Dermis microvascular lymphatic vessel endothelial cell (primary cell): ENCODE measurements at places on chromosomes 5 and 9. TPM values are rescaled to one million over a fixed set of nuclear protein-coding genes. Genes with fewer than 3 reads are reported as not detected.

DNA sequence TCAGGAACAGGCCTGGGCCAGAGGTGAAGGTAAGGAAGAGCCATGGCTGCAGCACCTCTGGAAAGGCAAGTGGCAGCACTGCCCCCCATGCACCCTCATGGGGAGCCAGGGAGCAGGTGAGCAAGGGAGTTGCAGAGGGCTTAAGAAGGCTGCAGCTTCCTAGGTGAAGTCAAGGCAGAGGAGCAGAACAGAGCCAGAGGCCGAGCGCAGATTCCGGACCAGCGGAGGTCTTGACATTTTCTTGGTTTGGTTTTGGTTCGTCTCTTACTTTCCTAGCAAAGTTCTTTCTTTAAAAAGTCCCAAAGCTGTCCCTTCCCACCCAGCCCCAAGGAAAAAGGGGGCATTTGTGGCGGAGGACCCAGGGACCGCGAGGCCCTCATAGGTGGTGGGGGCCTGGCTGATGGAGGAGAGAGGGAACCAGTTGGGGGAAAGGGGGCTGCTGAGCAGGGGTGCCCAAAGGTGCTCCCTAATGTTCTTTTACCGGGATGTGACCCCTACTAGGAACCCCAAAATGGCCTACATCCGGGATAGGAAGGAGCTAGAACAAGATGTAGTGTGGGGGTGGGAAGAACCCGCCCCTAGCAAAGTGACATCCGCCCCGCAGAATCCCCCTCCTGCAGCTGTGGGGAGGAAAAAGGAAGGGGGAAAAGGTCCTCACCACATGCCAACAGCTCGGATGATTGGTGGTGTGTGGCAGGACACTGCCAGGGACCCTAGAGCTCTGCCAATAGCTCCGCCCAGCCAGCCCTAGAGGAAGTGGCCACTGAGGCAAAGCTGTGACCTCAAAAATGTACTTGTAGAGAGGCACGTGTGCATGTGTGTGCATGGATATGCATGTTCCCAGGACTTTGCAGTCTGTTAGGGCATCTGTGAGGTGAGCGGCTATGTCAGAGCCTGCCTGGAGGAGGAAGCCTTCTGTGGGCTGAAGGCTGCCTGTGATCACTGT is 914 bp upstream of the CD72 start:
- no peak for DNase-seq

DNA sequence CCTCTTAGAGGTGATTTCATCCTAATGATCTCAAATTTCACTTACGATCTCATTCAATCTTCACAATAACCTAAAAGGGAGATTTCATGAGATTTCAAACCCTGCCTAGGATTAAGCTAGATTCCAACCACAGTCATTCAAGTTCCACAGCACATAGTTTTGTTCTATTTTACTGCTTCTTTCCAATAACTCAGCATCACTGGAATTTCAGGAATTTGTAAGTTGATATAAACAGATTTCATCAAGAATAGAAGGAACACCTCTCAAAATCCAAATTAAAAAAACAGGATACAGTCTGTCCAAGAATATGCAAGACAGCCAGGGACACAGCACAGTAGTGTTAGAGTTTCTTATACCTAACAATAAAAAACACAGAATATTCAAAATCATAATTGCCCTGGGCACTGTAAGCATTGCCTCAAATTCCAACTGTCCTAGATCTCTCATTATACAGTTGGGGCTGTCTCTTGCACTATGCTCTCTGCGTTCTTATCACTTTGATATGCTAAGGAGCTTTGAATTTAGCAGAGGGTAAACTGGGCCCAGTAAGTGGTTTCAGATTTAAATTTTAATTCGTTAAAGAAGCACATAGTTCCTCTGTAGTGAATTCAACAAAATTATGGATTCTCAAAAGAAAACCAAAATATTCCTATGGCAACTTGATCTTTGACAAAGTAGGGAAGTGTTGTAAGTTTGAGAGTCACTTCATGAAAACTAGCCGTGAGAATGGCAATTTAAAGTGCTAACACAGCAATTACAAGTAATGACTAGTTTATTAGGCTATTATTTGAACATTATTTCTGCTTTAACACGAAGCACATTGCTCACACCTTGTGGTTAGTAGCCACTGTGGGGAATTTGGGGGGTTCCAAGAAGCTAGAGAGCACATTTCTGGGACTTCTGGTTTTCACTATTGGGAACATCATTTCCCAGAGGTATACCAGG is 478.6 kb upstream of the C9orf72 start:
- DNase-seq: no peak

DNA sequence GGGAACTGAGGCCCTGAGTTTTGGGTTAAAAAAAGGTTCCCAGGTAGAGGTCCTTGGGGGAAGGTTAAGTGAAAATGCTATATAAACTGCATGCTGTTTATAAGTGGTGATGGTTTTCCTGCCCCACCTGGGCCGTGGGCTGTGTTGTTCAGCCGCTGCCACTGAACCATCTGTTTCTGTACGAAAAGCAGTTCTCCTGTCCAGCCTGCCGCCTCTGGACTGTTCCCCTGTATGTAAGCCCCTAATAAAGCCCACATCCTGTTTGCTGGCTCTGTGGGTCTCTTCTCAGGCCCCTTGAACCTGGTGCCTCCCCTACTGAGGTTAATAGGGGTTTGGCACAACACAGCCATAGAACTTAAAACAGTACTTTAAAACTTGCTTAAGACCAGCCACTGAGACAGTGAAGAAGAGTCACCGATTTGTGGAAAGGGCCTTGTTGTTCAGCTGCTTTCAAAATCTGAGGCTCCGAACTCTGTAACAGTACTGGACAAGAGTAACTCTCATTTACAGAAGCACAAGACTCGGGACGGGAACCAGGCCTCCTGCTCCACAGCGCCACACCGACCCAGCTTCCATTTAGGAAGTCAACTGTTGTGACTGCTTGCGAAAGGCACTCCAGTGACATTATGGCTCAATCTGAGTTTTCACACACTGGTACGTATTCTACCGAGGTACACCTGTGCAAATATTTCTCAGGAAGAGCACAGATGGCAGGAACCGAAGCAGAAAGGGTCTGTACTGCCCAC is 192.5 kb downstream of the CDK5RAP2 start:
- no peak for DNase-seq

- DNase-seq: no peak
Measured at GRCh38 chr9:12935714-12936113, 160.9 kb downstream of the LURAP1L start.

DNA sequence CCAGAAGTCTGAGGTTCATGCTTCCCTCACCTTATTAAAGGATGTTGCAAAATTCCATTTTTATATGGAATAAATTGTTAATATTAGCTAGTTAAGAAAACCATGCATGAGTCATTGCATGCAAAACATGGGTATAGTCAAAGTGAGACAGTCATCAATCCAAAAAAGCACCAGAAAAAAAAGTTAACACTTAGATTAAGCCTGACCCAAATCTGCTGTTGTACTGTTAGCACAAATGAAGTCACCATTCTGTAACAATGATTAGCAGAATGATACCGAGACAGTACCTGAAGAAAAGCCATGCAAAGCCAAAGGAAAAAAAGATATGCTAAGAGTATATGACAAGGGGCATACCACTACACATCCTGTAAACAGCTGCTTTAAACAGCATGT is 49.5 kb downstream of the PKD2L2 start:
- DNase-seq: no peak

DNA sequence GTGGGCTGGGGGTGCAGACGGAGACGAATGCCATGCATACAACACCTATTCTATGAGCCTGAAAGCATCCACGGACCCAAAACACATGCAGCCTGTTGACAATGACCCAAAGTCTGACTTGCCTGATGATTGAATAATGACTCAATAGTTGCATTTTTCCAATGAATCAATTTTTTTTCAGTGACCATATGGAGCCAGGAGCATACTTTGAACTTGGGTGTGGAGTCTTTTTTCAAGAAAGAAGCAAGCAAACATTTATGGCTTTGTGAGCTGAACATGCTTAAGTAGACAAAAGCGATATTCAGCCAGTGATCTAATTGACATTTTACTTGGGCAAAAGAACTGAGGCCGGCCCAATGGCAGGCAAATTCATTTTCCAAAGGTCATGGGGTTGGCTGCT is 283.9 kb upstream of the PANK3 start:
- no peak for DNase-seq

GRCh38 chr9:76369583-76369982 is 24.6 kb downstream of the RFK start:
- no peak for DNase-seq

DNA sequence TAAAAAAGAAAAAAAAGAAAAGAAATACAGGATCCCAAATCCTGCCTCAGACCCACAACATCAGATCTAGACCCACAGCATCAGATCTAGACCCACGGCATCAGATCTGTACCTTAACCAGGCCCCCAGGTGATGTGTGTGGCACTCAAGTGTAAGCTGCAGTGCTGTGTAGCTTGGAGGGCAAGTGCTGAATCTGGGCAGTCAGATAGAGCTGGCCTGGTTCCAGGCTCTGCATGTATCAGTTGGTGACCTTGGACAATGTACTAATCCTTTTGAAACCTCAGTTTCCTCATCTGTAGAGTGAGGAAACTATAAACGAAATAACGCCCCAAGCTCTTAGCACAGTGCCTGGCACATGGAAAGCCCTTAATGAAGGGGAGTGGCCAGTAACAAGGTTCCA is 16.7 kb downstream of the COL15A1 start:
- no peak for DNase-seq

- DNase-seq: peak; percentile 86
Measured at GRCh38 chr5:32174011-32174870, at the start of gene GOLPH3. Gene GOLPH3 (minus strand): TSS chr5:32174319. CDS start chr5:32174034, 285 bp downstream.

- DNase-seq: no peak
Measured at GRCh38 chr5:125149527-125149926, 403.1 kb upstream of the ZNF608 start.

- DNase-seq: no peak
Measured at GRCh38 chr5:65062469-65063083, 293.8 kb downstream of the CWC27 start.

DNA sequence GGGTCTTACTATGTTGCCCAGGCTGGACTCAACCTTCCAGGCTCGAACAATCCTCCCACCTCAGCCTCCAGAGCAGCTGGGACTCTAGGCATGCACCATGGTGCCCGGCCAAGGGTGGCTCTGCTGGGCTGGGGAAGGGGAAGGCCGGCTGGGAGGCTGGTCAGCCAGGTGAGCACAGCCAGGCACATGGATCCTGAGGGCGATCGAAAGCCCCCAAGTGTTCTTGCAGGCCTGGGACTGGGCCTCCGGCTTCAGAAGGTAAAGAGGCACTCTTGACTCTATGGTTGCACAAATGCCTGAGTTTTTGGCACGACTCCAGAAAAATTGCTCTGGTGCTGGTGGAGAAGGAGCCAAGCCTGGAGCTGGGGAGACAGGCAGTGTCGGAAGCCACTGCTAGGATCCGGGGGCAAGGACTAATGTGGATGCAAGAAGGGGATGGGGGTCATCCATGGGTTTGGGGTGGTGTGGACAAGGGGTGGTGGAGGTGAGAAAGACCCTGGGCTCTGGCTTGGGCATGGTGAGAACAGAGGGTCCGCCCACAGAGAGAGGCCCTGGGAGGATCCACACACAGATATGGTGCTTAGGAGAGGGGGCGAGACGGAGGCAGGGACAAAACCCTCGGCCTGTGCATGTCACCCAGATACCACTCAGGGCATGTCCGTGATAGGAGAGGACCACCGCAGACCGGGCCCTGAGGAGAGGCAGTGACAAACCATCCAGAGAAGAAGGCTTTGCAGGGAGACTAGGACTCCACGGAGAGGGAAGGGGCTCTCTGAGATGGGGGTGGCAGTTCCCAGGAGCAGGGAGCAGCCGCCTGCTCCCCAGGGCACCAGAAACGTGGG is 51.1 kb upstream of the COL5A1 start:
- no peak for DNase-seq

DNA sequence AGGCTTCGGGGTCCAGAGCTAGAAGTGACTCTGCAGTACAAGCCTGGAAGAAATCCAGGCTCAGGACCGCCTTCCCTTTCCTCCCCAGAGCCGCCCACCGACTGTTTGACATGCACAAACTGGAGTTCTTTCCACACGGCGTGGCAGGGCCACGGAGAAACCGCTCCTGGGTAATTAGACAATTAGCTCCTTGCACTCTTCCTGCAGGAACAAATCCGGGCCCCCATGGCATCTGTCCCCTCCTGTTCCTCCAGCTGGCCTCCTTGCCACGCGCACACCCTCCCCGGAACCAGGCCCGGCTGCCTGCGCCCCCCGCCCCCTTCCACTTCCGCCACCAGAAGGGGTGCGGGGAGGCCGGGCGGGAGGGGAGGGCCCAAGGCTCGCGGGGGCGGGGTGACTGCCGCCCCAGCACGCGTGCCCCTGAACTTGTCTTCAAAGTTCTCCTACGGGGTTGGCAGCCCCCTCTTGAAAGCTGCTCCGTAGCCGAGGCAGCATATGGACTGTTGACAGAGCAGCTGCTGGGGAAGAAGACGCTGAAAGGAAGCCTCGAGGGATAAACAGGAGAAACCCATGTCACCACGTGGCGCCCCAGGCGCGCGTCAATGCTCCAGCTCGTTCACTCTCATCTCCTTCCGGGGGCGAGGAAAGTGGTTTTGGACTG is 74.3 kb downstream of the SEC61B start:
- DNase-seq: no peak

AHRR gene
- 4.5 and 5.4 TPM in 2 replicates for total RNA-seq

MARCHF3 gene
- total RNA-seq: 99.6 and 123 TPM in 2 replicates

NR6A1 gene
- 0.77 and 1.4 TPM in 2 replicates for total RNA-seq

FGD3 gene
- total RNA-seq: not detected in 2 replicates
